ENCODE measurements at places on chromosomes 4 and X.

- no peak for DNase-seq
These were observed 481 bp downstream of the UTP3 start for GRCh38 chr4:70688795-70689231.

DNA sequence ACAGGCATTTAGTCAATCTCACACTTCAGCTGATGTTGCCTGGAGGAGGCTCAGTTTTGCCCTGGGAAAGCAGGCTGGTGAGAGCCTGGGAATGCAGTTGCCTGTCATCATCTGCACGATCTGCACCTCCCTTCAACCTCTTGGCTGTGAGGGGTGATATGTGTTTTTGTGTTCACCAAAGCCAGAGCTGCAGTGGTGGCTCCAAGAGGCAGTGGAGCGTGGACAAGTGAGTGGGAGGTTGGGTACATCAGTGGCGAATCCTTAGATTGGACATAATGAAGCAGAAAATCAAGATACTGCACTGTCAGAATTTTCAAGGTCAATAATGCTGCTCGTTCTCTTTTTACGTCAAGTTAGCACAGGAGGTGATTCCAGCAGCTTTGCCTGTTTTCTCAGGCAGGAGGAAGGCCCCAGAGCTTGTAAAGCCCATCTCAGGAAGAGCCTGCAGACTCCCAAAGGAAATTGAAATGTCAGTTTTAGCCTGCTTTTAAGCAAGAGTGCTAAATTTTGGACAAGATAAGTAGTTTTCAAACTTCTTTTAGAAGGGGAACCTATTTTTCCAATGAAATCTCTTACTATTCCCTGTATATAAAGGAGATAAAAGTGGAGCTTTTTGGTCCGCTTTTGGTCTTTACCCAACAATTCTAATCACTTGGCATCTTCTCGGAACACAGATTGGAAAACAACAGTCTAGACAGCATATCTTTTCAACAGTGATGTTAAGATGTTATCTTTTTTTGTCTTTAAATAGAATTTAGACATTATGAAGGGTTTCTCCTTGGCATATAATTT lies 92.8 kb downstream of the FRAS1 start:
- DNase-seq, result no peak

DNA sequence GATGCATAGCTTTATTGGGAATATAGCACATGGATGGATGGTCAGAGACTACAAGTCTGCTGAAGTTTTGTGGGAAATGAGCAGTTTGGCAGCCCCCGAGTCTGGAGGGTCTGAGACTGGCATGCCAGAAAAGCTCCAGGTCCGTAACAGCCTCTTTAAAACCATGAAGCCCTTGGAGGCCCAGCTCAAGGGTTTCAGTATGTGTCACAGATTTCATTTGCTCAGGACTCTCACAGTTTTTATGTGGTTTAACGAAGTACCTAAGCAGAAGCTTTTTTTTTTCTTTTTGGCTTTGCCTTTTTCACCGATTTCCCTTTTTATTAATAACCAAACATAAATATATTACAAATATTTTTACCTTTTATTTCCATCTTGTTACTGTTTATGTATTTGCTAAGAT lies 30.6 kb upstream of the TMEM184C start:
- peak; percentile 20 for DNase-seq

DNA sequence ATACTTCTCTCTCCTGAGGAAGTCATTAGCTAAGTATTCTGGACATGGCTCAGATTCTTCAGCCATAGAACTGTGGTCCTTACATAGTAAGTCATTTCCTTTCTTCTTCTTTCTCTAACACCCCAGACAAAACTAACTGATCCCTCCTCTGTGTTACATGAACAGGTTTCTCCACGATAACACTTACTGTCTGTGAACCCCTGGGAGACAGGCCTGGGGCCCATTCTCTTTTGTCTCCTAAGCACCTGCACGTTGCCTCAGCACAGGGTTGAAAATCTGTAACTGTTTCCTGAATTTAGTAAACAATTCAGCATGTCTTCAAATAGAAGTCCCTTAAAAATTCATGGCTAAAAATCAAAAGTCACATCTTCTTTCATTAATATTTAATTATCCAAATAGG lies 24.7 kb downstream of the APBB2 start:
- no peak for DNase-seq

GRCh38 chr4:140930557-140930956 lies 174.4 kb upstream of the TBC1D9 start:
- DNase-seq, result no peak

GRCh38 chr4:1752284-1753041 lies 31.1 kb downstream of the TACC3 start:
- DNase-seq, result no peak

DNA sequence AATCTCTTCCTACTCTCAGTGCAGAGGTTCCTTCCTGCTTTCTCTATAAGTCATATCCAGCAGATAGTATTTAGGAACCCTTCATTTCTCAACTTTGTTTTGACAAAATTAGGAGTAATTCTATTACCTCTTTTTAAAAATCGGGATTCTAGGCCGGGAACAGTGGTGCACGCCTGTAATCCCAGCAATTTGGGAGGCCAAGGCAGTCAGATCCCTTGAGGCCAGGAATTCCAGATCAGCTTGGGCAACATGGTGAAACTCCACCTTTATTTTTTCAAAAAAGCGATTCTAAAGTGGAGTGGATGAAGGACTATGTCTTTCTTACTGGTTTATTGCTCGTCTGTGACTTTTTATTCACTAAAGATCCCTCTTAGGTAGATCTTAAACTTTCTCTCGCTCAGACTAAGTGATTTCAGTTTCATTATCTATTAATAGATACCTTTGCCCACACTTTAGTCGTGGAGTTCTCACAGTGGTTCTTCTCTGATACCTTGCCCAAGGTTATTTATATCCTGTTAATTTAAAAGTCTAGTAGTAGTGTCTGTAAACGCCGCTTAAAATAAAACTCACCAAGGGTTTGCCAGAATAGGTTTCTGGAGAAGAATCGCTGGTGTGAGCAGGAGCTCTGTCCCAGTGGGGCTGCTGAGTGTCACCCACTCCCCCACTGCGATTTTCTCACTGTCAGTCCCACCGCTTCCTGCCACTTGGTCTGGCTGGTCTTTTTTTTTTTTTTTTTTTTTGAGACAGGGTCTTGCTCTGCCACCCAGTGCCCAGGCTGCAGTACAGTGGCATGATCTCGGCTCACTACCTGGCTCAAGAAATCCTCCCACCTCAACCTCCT lies 27.0 kb upstream of the TMEM131L start:
- peak; percentile 61 for DNase-seq

- DNase-seq, result no peak
These were observed 6.7 kb downstream of the APOO start for GRCh38 chrX:23901060-23901459.

GRCh38 chr4:84022564-84022963 lies 476.5 kb downstream of the NKX6-1 start:
- no peak for DNase-seq

DNA sequence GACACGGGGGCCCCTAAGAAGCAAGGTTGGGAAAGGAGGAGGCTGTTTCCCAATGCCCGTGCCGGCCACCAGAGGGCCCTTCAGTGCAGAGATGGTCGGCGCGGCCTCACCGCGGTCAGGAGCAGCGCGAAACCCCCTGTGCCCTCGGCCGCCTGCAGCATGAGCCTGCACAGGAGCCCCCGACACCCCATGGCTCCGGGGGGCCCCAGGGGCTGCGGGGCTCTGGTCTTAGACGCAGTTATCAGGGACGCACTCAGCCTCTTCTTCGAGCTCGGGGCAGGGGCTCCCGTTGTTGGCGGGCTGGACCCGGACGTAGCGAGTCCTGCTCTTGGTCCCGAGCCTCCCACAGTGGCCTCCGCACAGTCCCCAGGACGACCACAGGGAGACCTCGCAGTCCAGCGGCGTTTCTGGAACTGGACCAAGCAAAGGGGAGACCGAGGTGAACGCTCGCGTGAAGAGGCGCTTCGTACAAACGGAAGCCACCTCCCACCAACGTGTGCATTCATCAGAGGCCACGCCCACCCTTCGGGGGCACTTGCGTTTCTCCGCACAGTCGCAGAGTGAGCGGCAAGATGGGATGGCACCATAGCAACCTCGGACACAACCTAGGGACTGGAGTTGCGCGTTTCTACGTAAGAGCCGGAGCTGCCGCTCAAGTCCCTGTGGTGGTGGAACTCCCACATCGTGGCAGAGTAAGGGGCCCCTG lies 5.0 kb downstream of the SPON2 start:
- peak; percentile 89 for DNase-seq

- no peak for DNase-seq
These were observed 73.4 kb downstream of the CYTL1 start for GRCh38 chr4:4945829-4946228.

DNA sequence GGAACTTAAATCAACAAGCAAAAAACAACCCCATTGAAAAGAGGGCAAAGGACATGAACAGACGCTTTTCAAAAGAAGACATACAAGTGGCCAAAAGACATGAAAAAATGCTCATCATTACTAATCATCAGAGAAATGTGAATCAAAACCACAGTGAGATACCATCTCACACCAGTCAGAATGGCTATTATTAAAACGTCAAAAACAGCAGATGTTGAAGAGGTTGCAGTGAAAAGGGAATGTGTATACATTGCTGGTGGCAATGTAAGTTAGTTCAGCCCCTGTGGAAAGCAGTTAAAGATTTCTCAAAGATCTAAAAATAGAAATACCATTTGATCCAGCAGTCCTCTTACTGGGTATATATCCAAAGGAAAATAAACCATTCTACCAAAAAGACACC lies 22.6 kb downstream of the RTL9 start:
- DNase-seq, result no peak

- DNase-seq, result no peak
These were observed 90.2 kb downstream of the ARHGAP10 start for GRCh38 chr4:147822128-147822527.

- no peak for DNase-seq
These were observed 28.0 kb downstream of the NYX start for GRCh38 chrX:41475191-41475590.

DNA sequence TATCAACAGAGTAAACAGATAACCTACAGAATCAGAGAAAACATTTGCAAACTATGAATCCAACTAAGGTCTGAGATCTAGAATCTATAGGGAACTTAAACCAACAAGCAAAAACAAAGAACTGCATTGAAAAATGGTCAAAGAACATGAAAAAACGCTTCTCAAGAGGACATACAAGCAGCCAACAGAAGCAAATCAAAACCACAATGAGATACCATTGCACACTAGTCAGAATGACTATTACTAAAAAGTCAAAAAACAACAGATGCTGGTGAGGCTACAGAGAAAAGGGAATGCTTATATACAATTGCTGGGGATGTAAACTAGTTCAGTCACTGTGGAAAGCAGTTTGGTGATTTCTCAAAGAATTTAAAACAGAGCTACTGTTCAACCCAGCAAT lies 255.7 kb downstream of the TMEM47 start:
- no peak for DNase-seq

DNA sequence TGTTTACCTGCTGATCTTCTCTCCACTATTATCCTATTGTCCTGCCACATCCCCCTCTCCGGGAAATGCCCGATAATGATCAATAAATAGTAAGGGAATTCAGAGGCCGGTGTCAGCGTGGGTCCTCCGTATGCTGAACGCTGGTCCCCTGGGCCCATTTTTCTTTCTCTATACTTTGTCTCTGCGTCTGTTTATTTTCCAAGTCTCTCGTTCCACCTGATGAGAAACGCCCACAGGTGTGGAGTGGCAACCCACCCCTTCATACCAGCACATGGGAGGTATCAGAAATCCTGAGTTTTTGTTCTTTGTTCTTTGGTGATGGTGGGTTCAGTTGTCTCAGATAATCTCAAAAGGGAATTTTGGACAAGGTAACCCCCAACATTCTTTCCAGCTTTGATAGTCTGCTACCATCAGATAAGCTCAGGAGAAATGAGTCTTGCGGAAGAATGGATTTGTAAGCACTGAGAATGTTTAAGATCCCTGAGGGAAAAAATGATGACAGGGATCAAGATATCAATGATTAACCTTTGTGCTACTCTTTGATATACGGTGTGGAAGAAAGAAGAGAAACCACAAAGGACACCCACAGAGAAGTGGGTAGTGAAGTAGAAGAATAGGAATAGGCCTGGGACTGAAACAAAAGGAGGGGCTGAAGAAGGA lies 117.9 kb downstream of the CEP44 start:
- no peak for DNase-seq

DNA sequence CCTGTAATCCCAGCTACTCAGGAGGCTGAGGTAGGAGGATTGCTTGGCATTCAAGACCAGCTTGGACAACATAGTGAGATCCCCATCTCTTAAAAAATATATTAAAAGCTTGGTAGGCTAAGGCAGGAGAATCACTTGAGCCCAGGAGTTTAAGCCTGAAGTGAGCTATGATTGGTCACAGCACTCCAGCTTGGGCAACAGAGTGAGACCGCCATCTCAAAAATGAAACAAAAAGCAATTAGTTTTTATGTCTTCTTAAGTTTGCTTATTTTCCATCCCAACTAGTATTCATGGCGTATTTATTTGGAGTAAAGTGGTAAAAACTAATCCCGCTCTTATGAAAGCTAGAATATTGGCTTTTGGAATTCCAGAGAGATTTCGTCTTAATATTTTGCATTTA lies 25.4 kb upstream of the PDE5A start:
- no peak for DNase-seq

GRCh38 chr4:153488006-153488891 lies 22.1 kb downstream of the TMEM131L start:
- peak; percentile 71 for DNase-seq

DNA sequence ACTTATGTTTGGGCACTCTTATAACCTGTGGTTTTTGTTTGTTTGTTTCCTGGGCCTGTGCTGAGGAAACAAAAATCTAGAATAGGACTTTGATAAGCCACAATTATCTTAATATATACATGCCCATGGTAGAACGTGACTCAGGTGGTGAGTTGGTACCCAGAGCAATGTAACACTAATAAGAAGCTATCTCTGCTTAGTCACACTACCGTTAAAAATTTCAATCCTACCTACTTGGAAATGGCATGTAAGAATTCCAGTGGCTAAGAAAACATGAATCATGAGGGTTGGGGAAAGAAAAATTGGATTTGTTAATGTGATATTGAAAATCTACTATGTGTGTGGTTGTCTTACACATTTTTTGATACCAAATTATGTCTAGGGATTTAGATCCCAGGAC lies 30.5 kb upstream of the ADGRG2 start:
- DNase-seq, result no peak

DNA sequence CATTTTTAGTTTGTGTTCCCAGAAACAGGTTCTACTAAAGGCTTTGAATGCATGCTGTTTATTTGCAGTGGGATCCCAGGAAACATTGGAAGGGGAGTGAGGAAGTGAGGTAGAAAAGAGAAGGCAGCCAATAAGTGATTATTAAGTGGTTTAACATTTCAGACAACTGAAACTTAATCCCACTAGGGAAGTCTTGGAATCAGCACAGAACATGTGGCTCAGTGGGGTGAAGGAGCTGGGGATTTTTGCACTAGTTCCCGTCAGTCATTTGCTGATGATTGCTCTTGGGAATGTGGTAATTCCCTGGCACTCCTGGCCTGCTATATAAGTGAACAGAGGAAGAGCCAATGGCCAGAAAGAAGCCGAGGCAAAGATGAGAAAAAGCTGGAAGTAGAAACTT lies 1053.0 kb upstream of the IGFBP7 start:
- DNase-seq, result no peak

DNA sequence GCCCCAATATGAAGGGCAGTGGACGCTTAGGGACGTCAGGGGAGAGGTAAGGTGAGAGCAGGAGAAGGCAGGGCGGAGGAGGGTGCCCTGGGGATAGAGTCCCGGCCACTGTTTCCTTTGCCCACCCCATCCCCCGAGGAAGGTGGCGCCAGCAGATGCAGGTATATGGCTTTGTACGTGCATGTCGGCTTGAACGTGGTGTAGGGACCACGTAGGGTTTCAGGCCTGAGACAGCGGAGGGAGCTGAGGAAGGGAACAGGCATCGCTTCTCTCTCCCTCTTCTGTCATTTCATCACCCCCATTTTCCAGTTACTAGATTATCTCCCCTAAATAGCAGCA lies 97.9 kb downstream of the PHKA2 start:
- DNase-seq, result no peak

- DNase-seq, result no peak
These were observed 244.3 kb upstream of the DCAF8L1 start for GRCh38 chrX:28225513-28225912.
